ENCODE measurements at places on chromosomes 2 and 18.

DNA sequence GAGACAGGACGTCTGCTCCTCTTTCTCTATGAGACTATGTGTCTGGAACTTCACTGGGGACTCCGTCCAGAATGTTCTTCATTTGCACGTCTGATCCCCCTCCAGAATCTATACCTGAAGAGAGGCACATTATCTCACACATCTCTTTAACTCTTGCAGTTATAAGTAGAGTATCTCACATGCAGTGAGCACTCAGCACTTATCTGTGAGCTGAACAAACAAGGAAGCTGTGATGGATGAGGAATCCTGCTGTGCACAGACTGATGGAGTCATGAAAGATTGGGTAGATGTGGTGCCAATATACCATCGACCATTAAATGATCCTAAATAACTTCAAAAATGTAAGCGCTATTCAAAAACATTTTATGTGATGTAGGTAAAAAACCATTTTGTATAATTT lies 888.3 kb upstream of the CELF4 start:
- DNase-seq: no peak

DNA sequence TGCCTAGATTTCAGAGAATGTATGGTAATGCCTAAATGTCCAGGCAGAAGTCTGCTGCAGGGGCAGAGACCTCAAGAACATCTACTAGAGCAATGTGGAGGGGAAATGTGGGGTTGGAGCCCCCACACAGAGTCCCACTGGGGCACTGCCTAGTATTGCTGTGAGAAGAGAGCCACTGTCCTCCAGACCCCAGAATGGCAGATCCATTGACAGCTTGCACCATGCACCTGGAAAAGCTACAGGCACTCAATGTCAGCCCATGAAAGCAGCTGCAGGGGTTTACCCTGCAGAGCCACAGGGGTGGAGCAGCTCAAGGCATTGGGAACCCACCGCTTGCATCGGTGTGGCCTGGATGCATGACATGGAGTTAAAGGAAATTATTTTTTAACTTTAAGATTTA lies 314.1 kb downstream of the CYRIA start:
- DNase-seq: no peak

DNA sequence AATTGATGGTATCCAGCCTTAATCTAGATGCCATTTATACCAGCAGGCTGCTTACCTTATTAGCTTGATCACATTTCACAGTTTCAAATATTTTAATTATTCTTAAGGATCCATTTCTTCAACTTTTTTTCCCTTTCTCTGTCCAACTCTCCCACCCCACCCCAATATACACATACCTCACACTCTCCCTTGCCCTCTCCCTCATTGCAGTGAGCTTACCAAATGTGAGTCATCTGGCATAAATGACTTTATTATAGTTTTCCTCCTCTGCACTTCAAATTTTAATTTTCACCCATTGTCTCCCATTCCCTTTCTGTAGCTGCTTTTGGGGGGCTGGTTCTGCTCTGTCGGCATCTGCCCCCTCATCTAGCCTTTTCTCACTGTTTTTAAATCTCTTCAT lies 12.9 kb downstream of the HTR2B start:
- DNase-seq: no peak

- no peak for DNase-seq
Measured at GRCh38 chr2:163812926-163813520, 77.2 kb upstream of the FIGN start.

DNA sequence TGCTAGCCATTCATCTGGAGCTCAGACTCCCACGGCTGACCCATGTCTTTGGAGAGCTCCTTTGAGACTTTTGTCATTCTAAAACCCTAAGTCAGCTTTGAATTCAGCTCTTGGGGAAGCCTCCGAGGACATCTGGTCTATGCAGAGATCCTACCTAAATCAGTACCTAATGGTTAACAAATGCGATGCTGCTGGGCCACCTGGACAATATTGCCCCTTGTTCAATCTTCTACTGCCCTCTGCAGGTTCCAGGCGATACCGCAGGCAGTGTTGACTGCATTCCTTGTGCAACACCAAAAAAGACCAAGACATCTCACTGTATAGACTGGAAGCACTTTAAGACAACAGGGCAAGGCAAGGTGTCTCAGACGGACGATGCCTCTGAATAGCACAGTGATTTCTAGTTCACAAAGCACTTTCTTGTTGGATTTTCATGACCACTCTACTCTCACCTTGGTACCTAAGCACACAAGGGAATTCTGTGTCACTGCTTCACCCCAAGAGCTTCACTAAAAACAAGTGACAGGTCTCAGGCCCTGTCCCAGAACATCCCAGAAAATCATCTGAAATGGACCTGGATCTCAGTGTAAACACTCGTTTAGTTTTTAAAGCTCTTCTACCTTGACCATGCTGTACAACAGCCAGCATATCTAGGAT lies 80.9 kb downstream of the XDH start:
- DNase-seq: peak; percentile 81

- no peak for DNase-seq
Measured at GRCh38 chr2:25489631-25490030, 147.9 kb upstream of the DNMT3A start.

GRCh38 chr2:77513191-77513590 lies 9.0 kb downstream of the LRRTM4 start:
- no peak for DNase-seq

DNA sequence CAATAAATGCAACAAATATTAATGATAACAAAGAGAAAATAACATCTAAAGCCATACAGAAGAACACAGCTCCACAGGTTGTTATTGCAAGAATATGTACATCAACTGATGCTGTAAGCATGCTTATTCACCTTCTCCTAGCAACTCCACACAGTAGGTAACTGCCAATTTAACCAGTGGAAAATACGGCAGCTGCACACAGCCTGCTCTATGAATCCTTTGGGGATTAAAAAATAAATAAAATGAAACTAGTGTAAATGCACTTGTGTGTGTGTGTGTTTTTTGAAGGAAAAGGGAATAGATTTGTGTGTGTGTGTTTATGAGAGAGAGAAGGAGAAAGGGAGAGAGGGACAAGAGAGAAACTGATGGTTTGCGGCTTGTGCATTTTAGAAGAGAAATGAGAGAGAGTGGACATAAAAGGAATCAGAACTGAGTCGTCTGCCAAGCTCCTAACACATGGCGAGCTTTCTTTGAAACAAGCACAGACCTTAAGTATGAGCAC lies 96.2 kb upstream of the PDE1A start:
- no peak for DNase-seq

DNA sequence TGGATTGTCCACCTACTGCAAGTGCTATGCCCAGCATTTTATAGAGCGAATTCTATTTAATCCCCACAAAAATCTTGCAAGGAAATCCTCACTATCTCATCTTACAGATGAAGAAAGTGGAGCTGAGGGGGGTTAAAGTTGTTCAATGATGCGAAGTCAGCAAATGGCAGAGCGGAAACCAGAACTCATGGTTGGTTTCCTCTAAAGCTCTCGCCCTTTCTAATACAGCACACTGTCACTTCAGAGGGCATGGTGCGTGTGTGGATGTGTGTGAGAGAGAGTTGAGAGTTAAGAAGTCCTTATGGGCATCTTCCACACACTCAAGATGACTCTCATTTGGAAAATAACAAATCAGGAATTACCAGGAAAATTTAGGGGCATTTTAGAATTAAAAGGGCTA lies 78.4 kb downstream of the TGFA start:
- DNase-seq: no peak

- no peak for DNase-seq
Measured at GRCh38 chr2:162067596-162067995, 6.4 kb downstream of the DPP4 start.

DNA sequence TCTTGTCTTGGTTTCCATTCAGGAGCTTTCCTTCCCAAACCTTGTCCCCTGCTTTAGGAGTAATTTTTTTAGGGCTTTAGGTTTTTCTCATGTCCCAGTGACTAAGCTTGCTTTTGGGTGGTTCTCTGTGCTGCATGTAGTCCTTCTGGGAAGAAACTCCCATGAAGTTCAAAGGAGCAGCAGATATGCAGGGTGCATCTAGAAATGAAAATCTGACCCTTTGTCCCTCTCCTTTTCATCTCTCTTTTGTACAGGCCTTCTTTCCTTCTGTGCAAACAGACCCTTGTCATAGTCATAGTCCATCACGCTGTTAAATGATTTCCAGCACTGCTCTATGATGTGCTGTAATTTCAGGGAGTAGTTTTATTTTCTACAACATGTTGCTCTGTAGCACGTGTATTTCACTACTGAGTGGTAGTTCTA lies 20.4 kb downstream of the FMNL2 start:
- no peak for DNase-seq

GRCh38 chr18:50982802-50983179 lies 15.0 kb downstream of the ELAC1 start:
- DNase-seq: no peak

- DNase-seq: no peak
Measured at GRCh38 chr2:172969609-172970008, 106.0 kb upstream of the MAP3K20 start.

DNA sequence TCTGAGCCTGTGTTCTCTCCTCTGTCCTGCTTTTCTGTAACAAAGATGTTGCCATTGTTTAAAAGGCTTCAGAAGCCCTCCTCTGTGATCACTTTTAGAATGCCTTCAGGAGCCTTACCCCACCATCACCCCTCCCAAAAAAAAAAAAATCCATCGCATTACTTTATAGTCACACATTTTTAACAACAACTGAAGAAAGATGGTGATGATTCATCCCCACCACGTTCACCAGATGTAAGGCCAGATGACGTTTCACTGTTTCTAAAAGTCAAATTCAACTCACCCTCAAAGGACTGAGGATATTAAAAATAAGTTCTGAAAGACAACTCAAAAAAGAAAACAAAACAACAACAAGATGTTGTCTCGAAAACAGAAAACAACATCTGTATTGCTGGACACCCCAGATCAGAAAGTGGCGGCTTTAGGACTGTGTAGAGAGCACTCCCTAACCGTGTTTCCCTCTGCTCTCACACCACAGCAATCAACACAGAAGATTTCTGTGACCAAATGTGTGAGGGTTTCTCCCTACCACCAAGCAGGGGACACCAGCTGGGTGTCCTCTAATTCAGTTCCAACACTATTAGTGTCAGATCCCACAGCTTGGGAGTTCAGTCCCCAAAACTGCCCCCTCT lies 61.9 kb upstream of the CREB1 start:
- DNase-seq: peak; percentile 23

- no peak for DNase-seq
Measured at GRCh38 chr2:77007686-77008085, 514.5 kb downstream of the LRRTM4 start.

DNA sequence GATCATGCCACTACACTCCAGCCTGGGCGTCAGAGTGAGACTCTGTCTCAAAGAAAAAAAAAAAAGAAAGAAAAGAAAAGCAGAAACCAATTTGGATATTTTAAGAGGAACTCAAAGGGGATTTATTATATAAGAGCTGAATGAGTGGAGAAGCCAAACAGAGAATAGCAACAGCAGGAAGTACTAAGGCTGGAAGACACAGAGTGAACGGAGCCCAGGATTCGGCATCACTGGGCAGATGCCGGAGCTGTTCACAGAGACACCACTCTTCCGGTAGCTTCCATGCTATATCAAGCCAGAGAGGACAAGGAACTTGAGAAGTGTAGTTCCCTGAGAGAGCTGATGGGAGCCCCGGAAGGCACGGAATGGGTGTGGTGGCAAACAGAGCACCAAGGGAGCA lies 47.0 kb upstream of the CABLES1 start:
- no peak for DNase-seq

- DNase-seq: no peak
Measured at GRCh38 chr2:135226961-135227360, 174.9 kb downstream of the RAB3GAP1 start.

DNA sequence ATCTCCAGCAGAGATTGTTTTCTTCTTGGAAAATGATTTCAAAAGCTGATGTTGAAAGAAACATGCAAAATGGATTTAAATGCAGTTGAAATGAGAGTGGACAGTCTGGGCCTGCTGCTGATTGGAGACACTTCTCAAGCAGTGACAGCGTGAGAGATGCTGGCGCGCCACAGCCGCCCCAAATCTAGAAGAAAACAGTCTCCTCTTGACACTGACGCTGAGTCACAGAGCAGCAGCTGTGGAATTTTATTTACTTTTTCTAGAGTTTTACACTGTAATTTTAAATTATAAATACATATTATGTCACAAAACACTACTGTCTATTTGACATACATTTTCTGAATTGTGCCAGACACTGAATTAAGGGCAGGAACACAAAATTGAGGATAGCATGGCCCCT lies 121.8 kb upstream of the TMEM200C start:
- DNase-seq: no peak

DNA sequence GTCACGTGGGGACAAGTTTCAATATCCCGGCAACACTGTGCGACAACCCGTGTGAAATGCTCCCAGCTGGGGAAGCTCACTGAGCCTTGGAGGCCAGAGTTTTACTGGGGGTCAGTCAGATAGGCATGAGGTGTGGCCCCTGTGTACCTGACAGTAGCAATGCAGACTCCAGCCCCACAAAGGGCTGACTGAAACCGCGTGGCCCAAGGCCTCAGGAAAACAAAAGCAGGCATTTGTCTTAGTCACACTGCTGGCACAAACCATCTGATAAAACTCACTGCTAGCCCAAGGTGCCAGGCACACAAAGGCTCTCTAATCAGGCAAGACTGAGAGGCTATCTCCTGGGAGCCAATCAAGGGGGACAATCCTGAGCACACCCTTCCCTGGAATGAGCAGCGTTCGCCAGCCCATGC lies 786.6 kb upstream of the RAB6C start:
- no peak for DNase-seq

DNA sequence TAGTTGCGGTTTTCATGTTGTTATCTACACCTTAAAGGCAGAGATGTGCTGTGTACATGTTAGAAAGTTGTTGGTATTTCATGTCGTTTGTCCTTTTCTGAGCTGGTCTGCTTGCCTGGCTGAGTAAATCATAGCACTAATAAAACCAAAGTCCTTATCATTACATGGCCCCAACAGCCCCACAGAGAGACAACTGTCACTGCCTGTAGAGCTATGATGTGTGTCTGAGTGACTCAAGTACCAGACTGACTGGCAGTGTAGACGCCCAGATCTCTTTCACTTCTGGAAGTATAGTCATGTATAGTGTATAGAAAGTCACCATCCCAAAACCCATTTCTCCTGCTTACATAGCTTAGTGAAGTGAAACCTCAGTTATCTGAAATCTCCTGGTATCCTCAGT lies 4.3 kb downstream of the SOCS6 start:
- no peak for DNase-seq

DNA sequence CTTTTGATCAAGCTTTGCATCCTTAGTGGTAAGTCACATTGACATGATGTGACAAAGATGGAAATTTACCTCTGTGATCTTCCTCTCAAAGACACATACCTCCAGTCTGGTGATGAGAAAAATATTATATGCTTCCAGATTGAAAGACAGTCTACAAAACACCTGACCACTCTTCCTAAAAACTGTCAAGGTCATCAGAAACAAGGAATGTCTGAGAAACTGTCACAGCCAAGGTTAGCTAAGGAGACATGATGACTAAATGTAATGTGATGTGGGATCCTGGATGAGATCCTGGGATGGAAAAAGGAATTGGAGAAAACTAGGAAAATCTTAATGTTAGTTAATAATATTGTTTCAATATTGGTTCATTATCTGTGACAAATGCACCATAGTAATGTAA lies 226.6 kb upstream of the ST6GAL2 start:
- DNase-seq: no peak

- no peak for DNase-seq
Measured at GRCh38 chr2:144730711-144731110, 210.8 kb upstream of the ZEB2 start.
